ENCODE measurements at places on chromosomes 16 and 17.

GRCh38 chr16:62717026-62717425, 680.8 kb upstream of the CDH8 start:
- DNase-seq: no peak

DNA sequence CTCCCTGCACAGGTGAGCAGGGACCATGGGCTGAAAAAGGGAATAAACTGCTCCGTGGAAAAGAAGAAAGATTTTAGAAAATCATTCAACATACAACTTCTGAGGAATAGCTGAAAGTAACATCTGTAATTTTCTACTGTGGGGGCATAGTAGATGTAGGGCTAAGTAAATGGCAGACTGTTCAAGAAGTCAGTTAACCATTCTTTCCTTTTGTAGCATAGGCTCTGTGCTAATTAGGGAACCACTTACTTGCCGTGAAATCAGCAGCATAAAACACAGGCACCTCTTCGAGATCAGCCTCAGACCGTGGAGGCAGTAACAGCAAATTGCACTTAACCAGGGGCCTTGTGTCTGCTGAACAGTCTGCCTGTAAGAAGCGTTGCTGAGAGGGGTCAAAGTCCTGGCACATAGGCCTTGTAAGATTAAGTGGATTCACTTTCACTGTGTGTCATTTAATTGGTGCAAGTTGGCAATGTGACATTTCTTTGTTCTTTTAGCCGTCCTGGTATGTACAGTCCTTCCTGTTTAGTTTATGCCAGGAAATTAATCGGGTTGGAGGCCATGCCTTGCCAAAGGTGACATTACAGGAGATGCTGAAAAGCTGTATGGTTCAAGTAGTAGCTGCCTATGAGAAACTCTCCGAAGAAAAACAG, 10.4 kb downstream of the COG1 start:
- DNase-seq: no peak

- no peak for DNase-seq
These were observed 28.6 kb upstream of the SPNS3 start for GRCh38 chr17:4405038-4405669.

- no peak for DNase-seq
These were observed 2.4 kb downstream of the MATCAP1 start for GRCh38 chr16:67181346-67181745.

- no peak for DNase-seq
These were observed 712 bp downstream of the TMEM256 start for GRCh38 chr17:7403043-7403726.

- no peak for DNase-seq
These were observed 68.9 kb upstream of the NFAT5 start for GRCh38 chr16:69496896-69497295.

- DNase-seq: no peak
These were observed 20.5 kb downstream of the EFTUD2 start for GRCh38 chr17:44878627-44879221.

GRCh38 chr16:9092978-9093344, 1.5 kb downstream of the HAPSTR1 start:
- DNase-seq: no peak

DNA sequence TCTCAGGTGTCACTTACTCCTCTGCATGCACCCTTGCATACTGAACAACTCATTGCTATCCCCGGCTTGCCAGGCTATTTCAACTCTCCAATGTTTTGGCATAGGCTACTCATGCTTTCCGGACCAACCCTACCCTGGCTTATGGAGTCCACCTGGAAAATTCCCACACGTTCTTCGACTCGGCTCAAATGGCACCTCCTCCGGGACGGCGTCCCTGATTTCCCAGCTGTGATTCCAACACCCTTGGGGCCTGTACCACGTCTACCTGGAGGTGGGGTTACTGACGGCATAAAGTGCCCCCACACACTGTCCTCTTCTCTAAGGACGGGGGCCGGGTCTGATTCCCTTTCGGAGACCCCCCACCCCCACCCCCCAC, 498 bp downstream of the SMYD4 start:
- DNase-seq: no peak

GRCh38 chr16:80974649-80975376, 31.9 kb downstream of the CMC2 start:
- DNase-seq: no peak

- peak; percentile 18 for DNase-seq
These were observed 49.9 kb upstream of the CPNE2 start for GRCh38 chr16:57042157-57043111.

GRCh38 chr17:30316736-30317135, 17.1 kb downstream of the TMIGD1 start:
- no peak for DNase-seq

GRCh38 chr16:10558746-10559641, 21.4 kb downstream of the EMP2 start:
- DNase-seq: no peak

GRCh38 chr16:49874613-49875237, 18.8 kb upstream of the ZNF423 start:
- DNase-seq: no peak

DNA sequence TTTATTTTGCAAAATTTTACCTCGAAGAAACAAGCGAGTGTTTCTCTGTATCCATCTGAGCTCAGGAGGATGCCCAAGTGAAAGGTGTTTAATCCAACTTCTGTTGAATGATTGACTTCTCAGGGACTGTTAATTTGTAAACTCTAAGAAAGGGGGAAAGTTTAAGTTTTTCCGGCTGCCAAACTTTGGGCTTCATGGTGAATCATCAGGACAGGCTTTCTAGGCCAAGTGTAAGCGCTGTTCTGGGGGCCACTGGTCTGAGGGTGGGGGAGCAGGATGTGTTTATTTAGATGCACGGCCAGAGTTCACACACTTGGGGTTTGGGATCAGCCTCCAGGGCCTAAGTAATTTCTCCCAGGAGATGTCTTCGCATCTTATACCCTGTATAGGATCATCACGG, 110.4 kb downstream of the PITPNC1 start:
- DNase-seq: no peak

DNA sequence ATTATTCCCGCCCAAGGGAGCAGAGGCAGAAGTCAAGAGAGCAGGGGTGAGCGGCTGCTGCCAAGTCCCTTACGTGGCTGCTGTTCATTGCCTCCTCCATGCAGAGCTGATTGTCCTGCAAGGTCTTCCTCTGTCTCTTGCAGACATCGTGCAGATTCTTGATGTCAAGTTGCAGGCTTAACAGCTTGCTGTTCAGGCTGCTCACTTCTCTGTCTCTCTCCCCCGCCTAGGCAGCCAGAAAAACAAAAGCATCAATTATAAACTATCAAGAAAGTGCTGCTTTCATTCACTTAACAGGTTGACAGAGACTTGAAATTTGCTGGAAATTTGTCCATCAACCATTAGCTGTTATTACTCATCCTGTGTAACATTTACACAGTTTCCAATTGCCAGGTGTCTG, 7.3 kb downstream of the PMFBP1 start:
- DNase-seq: no peak

DNA sequence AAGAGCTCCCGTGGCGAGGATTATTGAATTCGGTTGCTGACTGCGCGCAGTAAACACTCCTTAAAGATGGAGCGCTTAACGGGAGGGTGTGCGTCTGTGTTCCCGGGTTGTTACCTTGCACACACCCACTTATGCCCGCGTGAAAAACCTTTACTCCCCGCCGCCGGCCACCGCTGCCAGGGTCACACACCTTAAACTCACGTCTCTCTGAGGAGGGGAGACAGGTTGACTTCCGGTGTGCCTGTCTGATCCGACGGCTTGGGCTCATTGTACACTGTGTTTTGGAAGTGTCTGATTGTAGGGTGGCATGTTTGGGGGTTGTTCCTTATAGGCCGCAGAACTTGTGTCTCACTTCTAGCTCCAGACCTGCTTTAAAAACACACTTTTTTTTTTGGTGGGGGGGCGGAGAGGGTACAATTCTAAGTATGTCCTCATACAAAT, 66.8 kb downstream of the KPNA2 start:
- DNase-seq: no peak

GRCh38 chr16:90042946-90043514, 23.8 kb upstream of the DBNDD1 start:
- no peak for DNase-seq

- DNase-seq: no peak
These were observed 2.1 kb upstream of the CA4 start for GRCh38 chr17:60147553-60148223.

- DNase-seq: no peak
These were observed 31.0 kb downstream of the SMARCE1 start for GRCh38 chr17:40616592-40616991.

- no peak for DNase-seq
These were observed 123.1 kb downstream of the OR1D5 start for GRCh38 chr17:2940352-2940751.

GRCh38 chr17:70390049-70390448, 220.7 kb downstream of the KCNJ2 start:
- DNase-seq: no peak

DNA sequence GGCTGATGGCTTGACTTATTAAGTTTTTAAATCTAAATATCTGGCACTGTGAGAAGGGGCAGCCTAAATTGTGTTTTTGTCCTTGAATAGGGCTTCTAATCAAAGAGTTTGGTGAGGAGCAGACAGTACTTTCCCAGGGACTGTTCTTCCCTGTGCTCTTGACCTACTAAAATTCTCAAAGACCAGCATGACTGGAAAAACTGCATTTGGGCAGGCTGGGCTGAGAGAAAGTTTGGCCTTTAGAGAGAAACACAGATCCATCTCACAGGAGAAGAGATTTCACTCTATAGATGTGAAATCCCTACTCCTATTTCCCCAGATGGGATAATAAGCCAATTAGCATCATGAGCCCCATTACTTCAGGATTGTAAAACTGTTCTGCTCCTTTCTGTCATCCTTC, 7.3 kb downstream of the PCTP start:
- DNase-seq: no peak

DNA sequence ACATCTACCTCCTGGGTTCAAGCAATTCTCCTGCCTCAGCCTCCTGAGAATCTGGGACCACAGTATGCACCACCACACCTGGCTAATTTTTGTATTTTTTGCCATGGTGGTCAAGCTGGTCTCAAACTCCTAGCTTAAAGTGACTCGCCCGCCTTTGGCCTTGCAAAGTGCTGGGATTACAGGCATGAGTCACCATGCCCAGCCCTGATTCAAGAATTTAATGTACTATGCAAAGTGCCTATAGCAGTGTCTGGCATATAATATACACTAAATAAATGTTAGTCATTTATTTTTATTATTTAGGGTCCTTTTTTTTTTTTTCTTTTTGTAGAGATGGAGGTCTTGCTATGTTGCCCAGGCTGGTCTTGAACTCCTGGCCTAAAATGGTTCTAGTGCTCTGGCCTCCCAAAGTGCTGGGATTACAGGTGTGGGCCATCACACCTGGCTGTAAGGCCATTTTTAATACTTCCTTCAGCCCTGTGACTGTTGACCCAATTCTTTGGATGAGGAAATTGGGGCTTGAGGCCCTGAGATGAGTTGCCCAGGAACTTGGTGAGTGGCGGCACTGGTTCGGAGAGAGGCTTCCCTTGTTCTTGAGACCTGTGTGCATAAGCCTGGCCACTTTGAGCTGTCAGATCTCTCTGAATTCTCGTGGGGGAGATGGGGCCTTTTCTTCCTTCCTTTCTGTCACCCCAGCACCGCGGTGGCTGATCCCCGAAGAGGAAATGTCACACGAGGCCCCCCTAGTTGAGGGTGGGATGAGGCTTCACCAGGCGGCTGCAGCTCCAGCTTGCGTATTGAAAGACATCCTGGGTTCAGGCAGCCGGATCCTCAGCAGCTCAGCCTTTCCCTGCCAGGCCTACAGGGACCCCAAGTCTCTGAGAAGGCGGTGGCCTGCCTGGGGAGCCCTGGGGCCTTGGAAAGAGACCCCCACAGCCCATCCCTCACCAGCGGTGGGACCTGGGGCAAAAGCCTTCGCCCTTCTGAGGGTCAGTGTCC, 38.7 kb downstream of the LAT start:
- DNase-seq: no peak

DNA sequence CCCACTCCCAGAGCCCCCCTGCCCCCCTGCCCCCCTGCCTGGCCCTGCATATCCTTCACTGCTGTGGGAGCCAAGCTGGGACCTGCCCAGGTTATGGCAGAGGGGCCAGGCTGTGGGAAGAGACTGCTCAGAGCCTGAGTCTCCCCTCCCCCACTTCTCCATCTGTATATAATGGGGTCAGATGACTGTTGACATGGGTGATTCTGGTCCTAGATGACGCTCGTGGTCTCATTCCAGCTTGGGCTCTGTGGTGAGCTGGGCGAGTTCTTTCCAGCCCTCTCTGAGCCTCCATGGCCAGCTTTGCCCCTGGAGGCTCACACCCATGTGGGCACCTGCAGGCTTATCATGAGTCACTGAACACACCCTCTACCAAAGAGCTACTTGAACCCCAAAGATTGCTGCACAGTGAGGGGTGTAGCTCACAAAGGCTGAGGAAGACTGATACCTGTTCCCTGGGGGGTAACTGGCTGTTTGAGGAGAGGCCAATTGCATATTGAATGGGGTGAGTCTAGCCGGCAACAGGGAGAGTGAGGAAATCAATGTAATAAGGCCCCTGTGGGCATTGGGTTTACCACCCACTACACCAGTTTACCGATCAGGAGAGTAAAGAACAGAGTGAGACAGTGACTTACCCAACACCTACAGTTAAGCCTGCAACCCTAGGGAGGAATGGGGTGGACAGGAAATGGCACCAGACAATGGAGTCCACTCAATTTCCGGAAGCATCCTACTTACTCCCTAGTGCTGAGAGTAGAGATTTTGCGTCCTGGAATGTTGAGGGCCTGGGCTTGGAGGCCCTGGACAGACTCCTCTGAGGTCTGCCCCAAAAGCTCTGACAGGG, 4.2 kb upstream of the SREBF1 start:
- no peak for DNase-seq

DNA sequence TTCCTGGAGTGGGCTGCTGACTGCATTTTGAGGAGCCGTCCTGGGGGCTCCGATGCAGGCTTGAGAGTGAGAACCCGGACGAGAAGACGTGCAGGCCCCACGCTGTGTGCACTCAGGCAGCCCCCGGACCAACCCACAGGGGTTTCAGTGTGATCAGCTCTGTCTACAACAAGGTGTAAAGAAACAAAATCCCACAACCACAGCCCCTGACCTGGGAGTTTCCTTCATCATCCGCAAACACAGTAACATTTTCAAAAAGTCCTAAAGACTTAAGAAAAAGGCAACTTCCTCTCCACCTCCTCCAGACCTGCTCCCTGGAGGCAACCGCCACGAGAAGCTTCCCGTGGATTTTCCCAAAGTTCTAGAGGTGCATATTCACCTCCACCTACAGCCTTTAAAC, 15.4 kb upstream of the MEAK7 start:
- no peak for DNase-seq

DNA sequence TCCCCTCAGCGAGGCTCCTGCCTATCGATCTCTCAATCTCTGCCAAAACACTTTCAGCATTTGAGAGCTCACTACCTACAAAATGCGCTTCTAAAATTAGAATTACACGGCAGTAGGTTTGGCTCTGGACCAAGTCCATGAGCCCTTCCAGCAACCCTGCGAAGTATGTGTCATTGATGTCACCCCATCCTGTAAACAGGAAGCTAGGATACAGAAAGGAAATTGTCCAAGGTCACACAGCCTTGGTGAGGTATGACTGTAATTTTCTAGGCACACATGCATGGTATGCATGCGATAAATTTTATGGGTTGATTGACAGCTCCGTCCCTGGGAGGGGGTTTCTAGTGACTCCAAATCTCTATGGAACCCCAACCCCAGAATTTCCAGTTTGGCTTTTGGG, 330.3 kb upstream of the CDH5 start:
- no peak for DNase-seq
